ENCODE measurements at places on chromosomes 7 and 10. TPM values are rescaled to one million over a fixed set of nuclear protein-coding genes. Genes with fewer than 3 reads are reported as not detected.

GRCh38 chr7:3578399-3578798 is 277.3 kb downstream of the SDK1 start:
- H3K27me3 ChIP-seq: no peaks in the 10 kb centered on the region
- H3K4me1 ChIP-seq: no peaks in the 10 kb centered on the region
- no peak for DNase-seq
- H3K36me3 ChIP-seq: no peaks in the 10 kb centered on the region
- H3K4me3 ChIP-seq: no peak overlapping the region
- H3K27ac ChIP-seq: no peak overlapping the region

DNA sequence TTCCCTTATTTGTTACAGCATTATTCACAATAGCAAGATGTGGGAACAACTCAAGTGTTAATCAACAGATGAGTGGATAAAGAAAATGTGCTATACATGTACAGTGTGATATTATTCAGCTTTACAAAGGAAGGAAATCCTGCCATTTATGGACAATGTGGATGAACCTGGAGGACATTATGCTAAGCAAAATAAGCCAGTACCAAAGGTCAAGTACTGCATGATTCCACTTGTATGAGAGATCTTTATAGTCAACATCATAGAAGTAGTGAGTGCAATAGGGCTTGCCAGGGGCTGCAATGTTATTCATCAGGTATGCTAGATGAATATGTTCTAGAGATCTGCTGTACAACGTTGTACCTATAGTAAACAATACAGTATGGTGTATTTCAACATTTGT is 138.5 kb upstream of the AGR3 start:
- H3K27ac ChIP-seq: no peak overlapping the region
- no peak overlapping the region for H3K4me3 ChIP-seq
- no peaks in the 10 kb centered on the region for H3K36me3 ChIP-seq
- H3K4me1 ChIP-seq: no peaks in the 10 kb centered on the region

- no peak overlapping the region for H3K4me3 ChIP-seq
- no peak overlapping the region for H3K27ac ChIP-seq
- DNase-seq: no peak
- no peaks in the 10 kb centered on the region for H3K4me1 ChIP-seq
- no peaks in the 10 kb centered on the region for H3K27me3 ChIP-seq
Measured at GRCh38 chr7:41824284-41824683, 121.4 kb upstream of the INHBA start.

- DNase-seq: no peak
- H3K27me3 ChIP-seq: peaks cover 72% of the 10 kb centered on the region
- no peaks in the 10 kb centered on the region for H3K36me3 ChIP-seq
- H3K27ac ChIP-seq: no peak overlapping the region
- H3K4me3 ChIP-seq: no peak overlapping the region
- no peaks in the 10 kb centered on the region for H3K4me1 ChIP-seq
Measured at GRCh38 chr10:119477444-119477843, 65.1 kb downstream of the RGS10 start.

DNA sequence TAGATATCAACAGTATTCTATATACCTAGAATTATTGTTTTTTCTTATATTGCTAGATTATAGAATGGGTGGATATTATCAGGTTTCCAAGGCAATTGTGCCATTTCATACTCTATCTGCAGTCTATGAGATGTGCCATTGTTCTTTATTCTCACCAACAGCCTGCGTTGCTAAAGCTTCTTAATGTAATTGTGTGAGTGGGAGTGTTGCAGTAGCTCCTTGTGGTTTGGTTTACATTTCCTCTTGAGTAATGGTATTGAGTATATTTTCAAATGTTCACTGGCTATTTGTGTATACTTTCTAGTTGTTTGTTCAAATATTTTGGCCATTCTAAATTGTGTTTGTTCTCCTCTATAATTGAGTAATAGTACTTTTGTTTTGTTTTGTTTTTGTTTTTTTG is 199.2 kb downstream of the TFEC start:
- H3K27me3 ChIP-seq: no peaks in the 10 kb centered on the region
- DNase-seq: no peak
- no peak overlapping the region for H3K27ac ChIP-seq
- H3K4me1 ChIP-seq: no peaks in the 10 kb centered on the region
- no peaks in the 10 kb centered on the region for H3K36me3 ChIP-seq

DNA sequence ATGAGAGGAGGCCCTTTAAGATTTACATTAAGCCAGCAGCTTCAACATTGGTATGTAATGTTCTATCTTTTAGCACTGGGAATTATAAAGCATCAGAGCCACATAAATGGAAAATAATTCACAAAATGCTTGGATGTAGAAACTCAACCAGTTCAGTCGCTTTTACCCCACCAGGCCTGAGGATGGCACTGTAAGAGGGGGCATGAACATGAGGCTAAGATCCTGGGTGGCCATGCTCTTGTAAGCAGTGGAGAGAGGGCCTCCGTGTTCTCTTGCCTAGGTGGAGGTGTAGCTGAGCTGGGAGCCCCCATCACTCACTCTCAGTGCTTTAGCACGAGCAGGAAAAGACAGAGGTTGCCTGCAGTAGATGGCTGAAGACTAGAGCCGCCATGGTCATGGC is 238.8 kb downstream of the FANK1 start:
- no peak overlapping the region for H3K27ac ChIP-seq
- no peaks in the 10 kb centered on the region for H3K36me3 ChIP-seq
- DNase-seq: no peak

DNA sequence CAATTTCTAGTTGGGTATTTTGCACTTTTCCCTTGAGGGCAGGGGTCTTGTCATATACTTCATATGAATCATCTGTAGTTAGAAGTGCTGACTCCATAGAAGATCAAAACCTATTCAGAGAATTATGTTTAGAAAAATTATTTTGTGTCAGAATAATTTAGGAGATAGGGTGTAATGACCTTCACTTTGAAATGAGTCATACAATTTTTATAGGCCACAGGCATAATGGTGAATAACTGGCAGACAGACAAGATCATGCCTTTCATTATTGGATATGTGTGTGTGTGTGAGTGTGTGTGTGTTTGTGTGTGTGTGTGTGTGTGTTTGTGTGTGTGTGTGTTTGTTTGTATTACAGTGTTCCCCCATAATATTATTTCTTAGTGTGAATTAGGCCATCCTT is 523.0 kb downstream of the ANKRD7 start:
- H3K27me3 ChIP-seq: no peaks in the 10 kb centered on the region
- H3K36me3 ChIP-seq: no peaks in the 10 kb centered on the region
- no peak overlapping the region for H3K4me3 ChIP-seq
- no peak for DNase-seq

DNA sequence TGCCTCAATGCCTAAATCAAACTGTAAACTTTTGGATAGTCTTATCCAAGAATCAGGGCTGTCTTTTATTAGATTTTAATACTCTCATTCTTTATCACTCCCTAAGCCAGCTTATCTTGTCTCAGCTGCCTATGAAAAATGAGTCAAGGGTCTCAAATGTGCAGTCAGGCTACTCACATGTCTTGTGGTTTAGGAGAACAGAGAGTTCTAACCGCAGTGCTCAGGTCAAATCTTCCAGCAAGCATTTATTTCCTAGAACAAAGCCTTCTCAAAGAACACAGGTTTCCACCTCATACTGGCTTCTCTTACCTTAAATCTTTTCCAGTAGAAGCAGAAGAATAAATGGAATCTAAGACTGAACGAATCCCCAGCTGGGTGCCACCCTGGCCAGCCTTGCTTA is 23.5 kb downstream of the HTR5A start:
- no peak overlapping the region for H3K4me3 ChIP-seq
- H3K27me3 ChIP-seq: no peaks in the 10 kb centered on the region
- no peaks in the 10 kb centered on the region for H3K4me1 ChIP-seq
- no peak for DNase-seq
- H3K36me3 ChIP-seq: no peaks in the 10 kb centered on the region

DNA sequence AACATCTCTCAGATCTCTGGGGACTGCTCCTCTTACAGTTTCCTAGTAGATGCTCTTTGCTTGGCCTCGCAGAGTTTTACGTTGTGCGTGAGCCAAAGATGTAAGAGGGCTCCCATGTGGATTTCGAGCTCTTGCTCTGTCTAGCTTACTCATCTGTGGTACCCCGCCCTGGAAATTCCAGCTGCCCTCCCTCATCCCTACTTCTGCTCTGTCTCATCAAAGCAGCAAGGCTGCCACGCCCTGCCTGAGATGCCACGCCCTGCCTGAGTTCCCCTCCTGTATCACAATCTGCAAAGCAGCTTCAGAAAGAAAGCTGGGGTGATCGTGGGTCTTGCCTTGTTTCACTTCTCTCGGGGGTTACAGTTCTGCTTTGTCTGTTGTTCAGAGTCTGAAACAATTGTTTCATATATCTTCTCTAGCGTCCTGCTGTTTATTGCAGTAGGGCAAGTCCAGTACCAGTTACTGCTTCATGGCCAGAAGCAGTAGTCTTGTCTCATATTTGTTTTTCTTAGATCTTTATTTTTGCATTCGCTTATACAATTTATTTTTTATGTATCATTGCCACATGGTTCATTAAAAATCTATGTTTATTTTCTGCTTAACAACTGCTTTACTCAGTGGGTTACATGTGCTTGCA is 36.1 kb upstream of the CCNY start:
- H3K36me3 ChIP-seq: no peaks in the 10 kb centered on the region
- no peaks in the 10 kb centered on the region for H3K4me1 ChIP-seq
- no peak overlapping the region for H3K4me3 ChIP-seq
- no peaks in the 10 kb centered on the region for H3K27me3 ChIP-seq

GRCh38 chr7:18497082-18497481 is 1.5 kb downstream of the HDAC9 start:
- H3K4me3 ChIP-seq: peak overlapping the region; percentile 40
- H3K27me3 ChIP-seq: no peaks in the 10 kb centered on the region
- no peaks in the 10 kb centered on the region for H3K36me3 ChIP-seq
- peaks cover 10% of the 10 kb centered on the region for H3K4me1 ChIP-seq

DNA sequence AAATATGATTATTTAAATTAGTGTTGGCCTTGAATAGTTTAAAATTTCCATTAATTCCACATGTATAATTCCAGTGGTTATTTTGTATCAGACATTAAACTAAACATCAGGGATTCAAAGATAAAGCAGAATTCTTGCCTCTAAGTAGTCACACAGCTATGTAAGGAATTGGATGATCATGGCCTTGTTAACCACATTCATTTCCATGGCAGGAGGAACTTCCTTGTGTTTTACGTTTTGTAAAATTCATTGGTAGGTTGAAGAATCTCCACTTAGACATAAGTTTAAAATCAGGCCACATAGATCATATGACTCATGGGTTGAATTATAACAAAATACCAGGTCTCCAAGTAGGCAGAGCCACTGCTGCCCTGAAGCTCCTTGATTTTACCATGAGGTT is 289.7 kb downstream of the PLXDC2 start:
- H3K4me1 ChIP-seq: no peaks in the 10 kb centered on the region
- H3K27ac ChIP-seq: no peak overlapping the region
- DNase-seq: no peak
- H3K36me3 ChIP-seq: no peaks in the 10 kb centered on the region

DNA sequence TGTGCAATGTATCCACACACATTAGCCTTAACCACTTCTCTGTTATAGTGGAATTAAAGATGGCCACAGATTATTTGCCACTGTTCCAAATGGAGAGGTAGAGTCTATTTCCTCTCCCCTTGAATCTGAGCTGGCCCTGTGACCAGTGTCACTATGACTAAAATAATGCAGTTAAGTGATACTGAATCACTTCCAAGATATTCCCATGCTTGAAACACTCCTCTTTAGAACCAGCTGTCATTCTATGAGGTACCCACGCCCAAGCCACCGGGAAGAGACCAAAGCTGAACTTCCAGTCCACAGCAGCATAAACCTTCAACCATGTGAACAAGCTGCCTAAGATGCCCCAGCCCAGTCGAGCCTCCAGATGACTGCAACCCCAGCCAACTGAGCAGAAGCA is 2.1 kb upstream of the DHX32 start:
- DNase-seq: no peak
- no peak overlapping the region for H3K4me3 ChIP-seq
- H3K36me3 ChIP-seq: no peaks in the 10 kb centered on the region
- no peaks in the 10 kb centered on the region for H3K27me3 ChIP-seq

DNA sequence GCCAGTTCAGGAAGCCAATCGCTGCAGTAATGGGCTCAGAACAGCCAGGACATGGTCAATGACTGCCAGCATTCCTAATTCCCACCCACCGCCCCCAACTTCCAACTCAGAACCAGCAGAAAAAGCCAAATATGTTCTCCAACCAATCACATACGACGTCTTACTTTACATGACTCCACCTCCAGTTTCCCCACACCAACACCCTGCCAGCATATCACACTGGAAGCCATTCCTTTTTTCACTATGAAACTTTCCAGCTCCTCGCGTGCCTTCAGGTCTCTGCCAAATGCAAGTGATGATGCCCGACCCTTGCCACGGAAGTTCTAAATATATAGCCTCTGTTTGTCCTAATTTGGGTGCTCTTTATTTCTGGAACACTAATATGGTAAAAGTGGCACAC is 12.5 kb downstream of the NPS start:
- H3K4me3 ChIP-seq: no peak overlapping the region
- no peaks in the 10 kb centered on the region for H3K36me3 ChIP-seq
- no peak for DNase-seq
- no peak overlapping the region for H3K27ac ChIP-seq
- no peaks in the 10 kb centered on the region for H3K27me3 ChIP-seq

GRCh38 chr10:79081353-79082034 is 12.7 kb downstream of the ZMIZ1 start:
- no peak overlapping the region for H3K4me3 ChIP-seq
- H3K27ac ChIP-seq: no peak overlapping the region
- DNase-seq: no peak
- H3K27me3 ChIP-seq: no peaks in the 10 kb centered on the region

DNA sequence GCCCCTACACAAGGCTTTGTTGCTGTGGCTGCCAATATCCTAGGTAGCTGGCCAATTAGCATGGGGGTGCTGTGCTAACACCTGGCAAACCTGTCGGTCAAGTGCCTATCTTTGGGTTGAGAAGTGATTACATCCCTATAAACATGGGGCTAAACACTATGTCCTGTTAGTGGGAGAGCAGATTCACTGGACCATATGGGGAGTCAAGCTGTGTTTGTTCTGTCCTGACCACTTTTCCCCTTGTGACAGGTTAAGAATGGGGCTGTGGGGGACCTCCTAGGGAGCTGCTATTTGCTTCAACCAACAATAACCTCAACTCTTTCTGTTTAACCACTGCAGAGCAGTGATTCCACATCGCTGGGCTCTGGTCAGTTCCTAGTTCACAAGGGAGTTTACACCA is 151.5 kb upstream of the AOAH start:
- peaks cover 6% of the 10 kb centered on the region for H3K4me1 ChIP-seq
- peak; percentile 50 for DNase-seq
- H3K4me3 ChIP-seq: no peak overlapping the region
- no peaks in the 10 kb centered on the region for H3K27me3 ChIP-seq

ABCB1 gene
- polyA plus RNA-seq: 0.51 TPM

UPK3B gene
- polyA plus RNA-seq: 5.9 TPM

MLXIPL gene
- polyA plus RNA-seq: 10.6 TPM
